Activated CD4-positive, CD25-positive, alpha-beta regulatory T cell (primary cell): ENCODE measurements at places on chromosomes 2 and 18.

DNA sequence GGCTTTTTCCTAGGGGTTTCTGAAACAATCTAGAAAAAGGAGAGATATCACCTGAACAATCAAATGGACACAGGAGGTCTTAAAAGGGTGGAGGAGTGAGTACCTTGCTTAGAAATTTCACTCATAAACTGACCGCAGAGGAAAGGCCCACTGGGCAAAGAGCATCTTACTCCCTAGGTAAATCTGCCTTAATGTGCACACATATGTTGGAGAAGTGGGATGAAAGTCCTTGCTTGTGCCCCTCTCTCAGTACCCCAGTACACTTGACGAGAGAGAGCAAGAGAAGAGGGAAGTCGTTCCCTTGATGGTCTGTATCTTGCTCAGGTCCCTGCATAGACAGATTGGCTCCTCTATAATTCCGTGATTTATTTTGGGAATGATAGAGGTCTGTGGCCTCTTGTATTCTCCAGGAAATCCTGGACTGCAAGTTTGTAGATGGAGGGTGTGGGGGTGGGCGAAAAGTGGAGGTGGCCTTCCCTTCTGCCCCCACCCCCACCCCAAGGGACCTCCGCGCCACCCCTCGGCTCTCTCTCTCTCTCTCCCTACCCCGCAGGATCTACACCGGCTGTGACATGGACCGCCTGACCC, 6.8 kb downstream of the TBR1 start:
- DNase-seq, result no peak

DNA sequence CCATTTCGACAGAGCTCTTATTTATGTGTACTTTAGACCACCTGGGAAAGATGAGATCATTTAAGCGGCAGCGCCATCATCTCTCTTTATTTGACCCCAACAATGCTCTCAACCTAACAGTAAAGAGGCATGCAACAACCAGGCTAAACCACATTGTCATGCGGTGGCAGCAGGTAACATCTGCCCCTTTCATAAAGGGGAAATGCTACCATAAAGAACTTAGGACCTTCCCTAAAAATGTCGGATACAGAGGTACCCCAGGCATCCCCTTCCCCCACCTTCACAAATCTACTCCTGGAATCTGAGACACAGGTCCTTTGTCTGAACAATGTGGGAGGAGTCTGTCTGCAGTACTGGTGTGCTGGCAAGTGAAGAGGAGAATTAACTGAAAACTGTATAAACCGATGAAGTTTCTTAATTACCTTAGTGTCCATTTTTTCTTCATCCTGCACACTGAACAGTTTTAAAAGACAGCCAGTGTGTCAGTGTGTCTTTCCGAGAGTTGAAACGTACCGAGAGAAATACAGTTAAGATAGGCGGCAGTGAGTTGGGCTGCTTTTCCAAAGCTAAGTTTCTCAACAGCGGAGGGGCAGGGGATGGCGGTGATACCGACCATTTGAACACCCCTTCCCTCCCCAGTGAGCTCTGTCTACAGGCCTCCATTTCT, 1.9 kb downstream of the MEX3C start:
- DNase-seq, result no peak

GRCh38 chr2:11658208-11659114, 11.5 kb downstream of the NTSR2 start:
- no peak for DNase-seq

DNA sequence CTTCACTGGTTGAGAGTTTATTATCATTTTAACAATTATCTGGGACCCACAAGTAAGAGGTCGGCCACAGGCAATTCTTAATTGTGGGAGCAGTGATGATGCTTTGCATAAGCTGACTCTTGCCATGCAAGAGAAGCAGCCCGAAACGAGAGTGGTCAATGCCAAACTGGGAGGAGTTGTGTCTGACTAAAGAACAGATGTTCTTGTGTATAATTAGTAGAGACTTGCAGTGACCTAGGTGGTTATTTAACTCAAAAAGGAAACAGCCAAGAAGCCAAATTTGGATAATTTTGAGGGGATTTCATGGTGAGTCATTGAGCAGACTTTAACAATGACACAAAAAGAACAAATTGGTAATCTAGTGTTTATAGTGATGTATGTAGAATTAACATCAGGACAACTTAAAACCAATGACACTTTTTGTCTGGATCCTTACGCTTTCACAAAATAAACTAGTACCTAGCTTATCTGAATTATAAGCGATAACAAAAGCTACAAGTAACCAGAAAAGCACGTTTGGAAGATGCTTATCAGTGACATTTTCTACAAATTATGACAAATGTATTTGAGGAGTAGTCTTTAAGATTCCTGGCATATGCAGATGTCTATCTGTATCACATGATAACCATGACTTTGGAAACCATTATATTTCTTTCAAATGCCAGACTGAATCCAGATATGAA, 184.7 kb upstream of the DLGAP1 start:
- no peak for DNase-seq

DNA sequence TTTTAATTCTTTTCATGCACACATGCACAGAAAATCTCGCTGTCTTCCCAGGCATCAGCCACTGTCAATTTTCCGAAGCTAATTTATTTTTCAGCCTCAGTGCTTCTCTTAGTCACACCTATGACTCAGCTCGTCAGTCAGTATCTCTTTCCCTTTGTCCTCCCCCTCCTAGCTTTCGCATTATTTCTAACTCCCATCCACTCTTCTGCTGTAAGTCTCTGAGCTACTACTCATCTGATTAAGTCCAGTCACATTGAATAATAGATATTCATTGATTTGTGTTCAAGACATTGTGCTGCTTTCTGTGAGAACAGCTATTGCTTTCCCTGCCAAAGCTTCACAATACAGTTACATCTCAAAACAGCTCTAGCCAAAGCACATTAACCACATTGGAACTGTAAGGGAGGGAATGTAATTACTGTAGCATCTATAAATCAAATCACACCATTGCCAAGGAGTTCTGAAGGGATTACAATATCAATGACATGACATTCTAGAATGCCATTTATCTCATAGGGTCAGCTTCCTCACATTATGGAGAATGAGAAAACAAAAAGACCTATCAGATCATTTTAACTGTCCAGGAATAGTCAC, 89.4 kb downstream of the SCN3A start:
- no peak for DNase-seq

- DNase-seq, result no peak
These were observed 52.6 kb upstream of the EMILIN2 start for GRCh38 chr18:2794159-2794558.

DNA sequence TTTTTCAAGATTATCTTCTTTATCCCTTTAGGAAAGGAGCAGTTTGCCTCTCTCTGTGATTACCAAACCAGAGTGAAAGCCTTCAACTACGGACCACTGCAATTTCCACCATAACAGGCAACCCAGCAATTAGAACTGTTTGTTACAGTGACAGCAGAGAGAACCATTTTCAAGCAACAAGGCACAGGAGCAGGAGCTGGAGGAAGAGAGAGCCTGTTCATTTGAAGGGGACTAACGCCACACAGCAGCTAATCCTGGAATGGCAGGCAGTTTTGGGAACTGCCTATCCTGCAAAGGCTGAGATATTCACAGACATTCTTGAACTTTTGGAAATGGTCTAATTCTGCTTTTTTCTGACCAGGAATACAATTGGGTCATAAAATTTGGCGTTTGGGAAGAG, 1541.9 kb upstream of the PIK3C3 start:
- no peak for DNase-seq

DNA sequence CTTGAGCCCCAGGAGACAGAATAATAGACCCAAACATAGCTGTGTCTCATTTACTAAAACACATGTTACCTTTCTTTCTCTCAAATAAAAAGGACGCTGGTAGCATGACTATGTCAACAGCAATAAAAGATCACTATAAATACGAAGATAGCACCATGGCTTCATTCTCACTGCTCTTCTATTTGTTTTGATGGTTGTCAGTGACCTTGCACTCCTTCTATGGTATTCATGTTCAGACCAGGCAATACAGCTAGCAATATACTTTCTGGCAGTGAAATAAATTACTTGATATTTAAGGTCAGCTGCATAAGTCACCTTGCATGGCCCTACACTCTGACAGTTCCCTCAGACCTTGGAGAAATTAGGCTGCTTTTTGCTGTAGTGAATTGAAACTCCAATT, 263.2 kb upstream of the CDH7 start:
- DNase-seq, result no peak

GRCh38 chr2:57720728-57721627, 325.6 kb upstream of the VRK2 start:
- no peak for DNase-seq

DNA sequence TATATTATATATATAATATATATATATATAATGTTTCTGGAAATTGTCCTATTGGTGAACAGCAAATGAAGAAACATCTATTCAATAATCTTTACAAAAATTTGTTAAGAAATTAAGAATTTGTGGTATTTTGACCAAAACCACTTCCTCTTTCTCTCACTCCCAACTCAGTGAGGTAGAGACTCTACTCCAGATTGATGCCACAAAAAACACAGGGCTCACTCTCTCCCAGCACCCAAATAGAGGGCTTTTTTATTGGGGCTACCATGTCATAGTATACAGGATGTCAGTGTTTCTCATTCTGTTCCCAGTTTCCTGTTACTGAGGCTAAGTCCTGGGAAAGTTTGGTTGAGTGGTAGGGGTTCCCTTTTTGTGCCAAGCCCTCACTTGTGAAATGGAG, 1155.4 kb downstream of the BCL11A start:
- DNase-seq, result no peak

DNA sequence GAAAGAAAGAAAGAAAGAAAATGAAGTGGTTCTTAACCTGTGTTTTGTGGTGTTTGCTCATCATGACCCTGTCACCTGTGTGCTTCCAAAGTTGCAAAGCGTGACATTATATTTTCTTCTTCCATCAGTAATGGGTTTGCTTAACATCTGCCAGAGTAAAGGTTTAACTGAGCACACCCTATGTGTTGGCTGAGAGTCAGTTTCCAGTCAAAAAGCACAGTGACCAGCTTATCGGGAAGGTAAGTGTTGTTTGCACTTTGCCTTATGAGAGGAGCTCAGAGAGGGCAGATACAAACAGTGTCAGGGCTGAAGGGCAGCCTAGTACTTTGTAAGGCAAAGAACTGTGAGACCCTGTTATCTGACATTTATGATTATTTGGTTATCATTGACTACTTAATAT, 406.2 kb upstream of the CWC22 start:
- no peak for DNase-seq

DNA sequence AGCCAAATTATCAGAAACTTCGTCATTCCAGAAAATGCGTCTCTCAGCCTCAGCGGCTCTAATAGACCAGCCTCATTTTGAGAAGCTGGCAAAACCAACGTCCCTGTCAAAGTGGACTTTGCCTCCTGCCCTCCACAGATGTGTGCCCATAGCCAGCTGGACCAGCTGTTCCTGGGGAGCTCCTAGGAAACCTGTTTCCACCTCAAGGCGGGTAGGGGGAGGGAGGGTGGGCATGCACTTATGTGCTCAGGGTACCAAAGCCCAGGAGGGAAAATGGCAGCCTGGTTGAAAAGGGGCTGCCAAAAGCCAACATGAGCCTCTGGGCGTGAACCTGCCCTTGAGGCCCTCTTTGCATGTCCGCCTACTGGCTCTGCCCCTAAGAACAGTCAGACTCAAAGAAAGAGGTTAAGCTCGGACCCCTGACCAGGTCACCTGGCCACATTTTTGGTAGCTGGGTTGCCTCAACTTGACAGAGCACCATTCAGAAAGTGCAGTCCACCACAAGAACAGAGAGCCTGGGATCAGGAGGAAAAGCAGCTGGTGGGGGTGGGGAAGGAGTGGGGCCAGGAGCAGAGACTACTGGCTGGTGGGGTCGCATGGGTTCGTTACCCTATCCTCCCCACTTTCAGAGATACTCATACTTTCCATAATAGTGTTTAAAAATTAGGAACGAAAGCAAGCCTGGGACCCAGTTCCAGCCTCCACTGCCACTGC, 3.5 kb downstream of the PER2 start:
- DNase-seq, result no peak

GRCh38 chr2:190663839-190664238, 15.0 kb downstream of the NAB1 start:
- no peak for DNase-seq

DNA sequence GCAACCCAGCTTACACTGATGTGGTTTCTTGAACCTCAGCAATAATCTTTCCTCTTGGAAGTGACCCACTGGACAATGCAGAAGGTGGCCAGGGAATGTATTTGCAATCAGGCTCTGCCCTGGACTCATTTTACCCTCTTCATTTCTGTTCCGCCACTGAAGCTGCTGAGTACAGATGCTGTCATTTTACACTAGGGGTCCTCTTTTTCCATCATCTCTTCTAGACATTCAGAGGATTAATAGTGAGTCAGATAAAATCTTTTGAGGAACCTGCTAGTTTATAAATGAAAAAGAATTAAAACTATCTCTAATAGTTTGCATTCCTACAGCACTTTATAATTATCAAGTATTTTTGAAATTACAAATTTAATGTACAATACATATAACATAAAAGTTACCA, 87.9 kb upstream of the PNPT1 start:
- no peak for DNase-seq

DNA sequence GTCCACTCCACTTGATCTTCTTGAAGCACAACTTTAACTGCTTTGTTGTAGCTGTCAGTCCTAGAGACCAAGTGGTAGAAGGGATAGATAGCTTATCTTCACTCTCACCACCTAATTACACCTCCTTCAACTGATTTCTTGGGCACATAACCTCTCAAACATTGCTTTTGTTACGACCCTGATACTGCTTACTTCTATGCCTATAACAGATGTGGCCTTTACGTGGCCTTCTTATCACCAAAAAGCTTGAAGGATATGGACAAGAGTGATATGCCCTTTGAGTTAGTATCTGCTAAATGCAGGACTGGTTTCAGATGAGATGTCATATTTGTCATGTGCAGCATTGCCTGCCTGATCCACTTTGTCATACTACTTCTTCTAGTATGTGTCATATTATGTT, 847.2 kb downstream of the TDRD15 start:
- no peak for DNase-seq

DNA sequence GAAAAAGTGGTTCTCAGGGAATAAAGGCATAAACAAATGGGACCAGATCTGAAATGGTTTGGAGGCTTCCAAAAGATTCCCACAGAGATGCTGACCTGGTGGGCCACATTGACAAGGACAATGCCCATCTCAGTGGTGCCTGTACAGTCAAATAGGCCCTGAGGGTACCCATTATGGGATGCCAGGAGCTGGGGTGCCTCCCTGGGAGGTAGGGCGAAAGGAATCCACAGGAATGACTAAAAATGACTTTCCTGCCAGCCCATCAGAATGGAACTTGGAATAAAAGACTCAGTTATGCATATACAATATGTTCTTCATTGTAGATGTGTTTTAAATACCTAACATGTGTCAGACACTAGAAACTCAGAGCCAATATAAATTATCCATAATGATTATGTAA, 248.5 kb downstream of the RNF144A start:
- DNase-seq, result no peak

DNA sequence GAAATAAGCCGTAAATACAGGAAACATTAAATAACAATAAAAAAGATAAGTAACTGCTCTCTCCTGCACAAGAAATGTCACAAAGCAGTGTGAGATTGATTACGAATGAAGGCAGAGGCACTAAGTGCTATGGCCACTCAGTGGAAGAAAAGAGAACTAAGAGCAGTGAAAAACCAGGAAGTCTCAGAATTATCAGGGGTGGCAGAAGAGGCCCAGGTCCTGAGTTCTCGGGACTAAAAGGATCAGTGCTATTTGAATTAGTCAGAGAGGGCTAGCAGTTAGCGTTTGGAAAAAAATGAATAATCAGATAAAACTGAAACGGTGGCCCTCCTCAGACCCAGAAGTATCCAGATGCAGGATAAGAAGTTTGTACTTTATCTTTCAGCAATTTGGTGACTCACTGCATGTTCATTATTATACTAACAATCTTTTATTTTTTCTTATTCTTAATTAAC, 367.1 kb downstream of the ZEB2 start:
- DNase-seq, result no peak

- DNase-seq, result no peak
These were observed 50.6 kb upstream of the TFCP2L1 start for GRCh38 chr2:121335294-121336290.

GRCh38 chr2:54240515-54241469, 15.2 kb downstream of the TSPYL6 start:
- DNase-seq, result no peak
